Activated naive CD8-positive, alpha-beta T cell treated with anti-CD3 and anti-CD28 coated beads, Interleukin-2, amount 10 ng/mL, durations not matched to agents 7 days and 5 days (primary cell): ENCODE measurements at places on chromosomes 16 and 17. TPM values are rescaled to one million over a fixed set of nuclear protein-coding genes. Genes with fewer than 3 reads are reported as not detected.
A peak's percentile ranks its signal among the peaks of the same experiment; 100 is the strongest.

The TP53TG3 gene
- not detected for total RNA-seq

The TP53TG3B gene
- not detected for total RNA-seq

The PNMT gene
- not detected for total RNA-seq

The GPRC5C gene
- not detected for total RNA-seq

The CCL2 gene
- total RNA-seq: 9.4 TPM

The KRTAP2-3 gene
- total RNA-seq: not detected

The MYO15A gene
- total RNA-seq: 1.0 TPM

- H3K4me1 ChIP-seq: peaks cover 7% of the 10 kb centered on the region
- H3K4me3 ChIP-seq: no peak overlapping the region
- no peaks in the 10 kb centered on the region for H3K27me3 ChIP-seq
- peaks cover 4% of the 10 kb centered on the region for H3K36me3 ChIP-seq
- no peak overlapping the region for H3K27ac ChIP-seq
Observed at GRCh38 chr16:21727344-21727743, 63.6 kb downstream of the OTOA start.

DNA sequence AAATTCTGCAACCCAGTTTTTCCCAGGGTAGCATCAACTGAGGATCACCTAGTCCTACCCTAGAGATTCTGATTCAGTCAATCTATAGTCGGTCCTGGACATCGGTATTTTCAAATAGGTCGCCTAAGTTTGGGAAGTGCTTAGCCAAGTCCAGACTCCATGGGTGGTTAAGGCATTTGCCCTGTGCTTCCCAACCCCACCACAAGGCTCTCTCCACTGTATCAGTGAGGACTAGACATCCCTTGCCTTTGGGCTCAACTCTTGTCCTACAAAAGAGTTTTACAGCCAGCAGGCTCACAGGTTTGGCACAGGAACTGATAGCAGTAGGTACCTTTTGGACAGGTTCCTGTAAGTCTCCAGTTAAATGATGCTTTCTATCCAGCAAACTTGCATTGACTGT lies 13.8 kb downstream of the HYDIN start:
- no peak overlapping the region for H3K4me3 ChIP-seq
- H3K27me3 ChIP-seq: peaks cover 11% of the 10 kb centered on the region
- no peak for DNase-seq
- H3K36me3 ChIP-seq: no peaks in the 10 kb centered on the region
- H3K27ac ChIP-seq: no peak overlapping the region
- H3K4me1 ChIP-seq: no peaks in the 10 kb centered on the region

DNA sequence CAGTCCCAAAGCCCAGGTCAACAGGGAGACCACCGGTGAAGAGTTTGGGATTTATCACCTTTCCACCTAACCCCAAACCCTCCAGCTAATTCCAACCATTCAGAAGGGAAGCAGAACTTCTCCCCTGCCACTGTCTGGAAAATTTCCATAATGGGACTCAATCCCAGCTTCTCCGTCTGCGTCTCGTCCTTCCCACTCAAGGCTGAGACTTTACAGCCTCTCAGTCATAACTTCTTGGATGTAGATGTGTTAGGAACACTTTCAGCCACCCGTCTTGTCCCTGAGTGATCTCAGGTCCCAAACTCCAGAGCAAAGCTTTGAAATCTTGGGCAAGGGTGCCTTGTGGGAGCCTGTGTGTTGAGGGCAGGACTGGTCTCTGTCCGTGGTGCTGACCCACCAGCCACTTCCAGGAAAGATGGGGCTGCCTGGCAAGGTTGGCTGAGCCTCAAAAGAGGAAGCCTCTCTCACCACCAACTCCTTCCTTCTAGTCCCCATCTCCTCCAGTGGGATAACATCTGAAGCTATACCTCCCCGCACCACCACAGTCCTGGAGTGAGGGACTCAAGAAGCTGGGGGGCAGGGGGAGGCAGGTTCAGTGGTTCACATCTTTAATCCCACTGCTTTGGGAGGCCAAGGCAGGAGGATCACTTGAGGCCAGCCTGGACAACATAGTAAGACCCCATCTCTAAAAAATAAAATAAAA lies 9.3 kb downstream of the GAS2L2 start:
- H3K4me1 ChIP-seq: peaks cover 9% of the 10 kb centered on the region
- no peak overlapping the region for H3K27ac ChIP-seq
- no peaks in the 10 kb centered on the region for H3K36me3 ChIP-seq
- peaks cover 43% of the 10 kb centered on the region for H3K27me3 ChIP-seq
- H3K4me3 ChIP-seq: no peak overlapping the region
- DNase-seq: no peak

DNA sequence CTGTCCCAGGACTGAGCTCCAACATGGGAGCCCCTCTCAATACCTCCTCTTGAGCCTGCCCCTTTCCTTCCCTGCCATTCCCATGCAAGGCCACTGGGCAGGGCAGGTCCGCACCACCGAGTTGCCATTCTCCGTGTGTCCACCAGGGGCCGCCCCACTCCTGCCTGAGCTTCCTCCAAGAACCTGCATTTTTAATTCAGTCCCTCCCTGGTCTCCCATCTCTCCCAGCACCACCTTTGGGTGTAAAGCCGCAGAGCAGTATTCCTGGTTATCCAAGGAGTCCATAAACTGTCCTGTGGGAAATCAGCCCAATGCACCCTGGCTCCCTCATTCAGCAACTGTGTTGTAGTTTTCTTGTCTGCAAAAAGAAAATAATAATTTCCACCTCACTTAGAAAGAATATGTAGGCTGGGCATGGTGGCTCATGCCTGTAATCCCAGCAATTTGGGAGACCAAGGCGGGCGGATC lies 15.9 kb upstream of the ANKRD40CL start:
- H3K4me3 ChIP-seq: no peak overlapping the region
- H3K27ac ChIP-seq: no peak overlapping the region
- peak; percentile 84 for DNase-seq

GRCh38 chr16:66008136-66008535 lies 358.4 kb upstream of the CDH5 start:
- no peaks in the 10 kb centered on the region for H3K36me3 ChIP-seq
- H3K4me3 ChIP-seq: no peak overlapping the region
- H3K27ac ChIP-seq: no peak overlapping the region
- H3K27me3 ChIP-seq: no peaks in the 10 kb centered on the region
- no peaks in the 10 kb centered on the region for H3K4me1 ChIP-seq

GRCh38 chr17:45997624-45998023 lies 1.4 kb upstream of the STH start:
- H3K27ac ChIP-seq: no peak overlapping the region
- H3K4me1 ChIP-seq: no peaks in the 10 kb centered on the region

GRCh38 chr17:42855048-42855596 lies 4.1 kb downstream of the AOC3 start:
- no peaks in the 10 kb centered on the region for H3K4me1 ChIP-seq
- no peaks in the 10 kb centered on the region for H3K27me3 ChIP-seq
- no peaks in the 10 kb centered on the region for H3K36me3 ChIP-seq
- no peak overlapping the region for H3K4me3 ChIP-seq
- no peak for DNase-seq

- no peak overlapping the region for H3K4me3 ChIP-seq
- no peak for DNase-seq
- H3K27me3 ChIP-seq: no peaks in the 10 kb centered on the region
- peak overlapping the region; percentile 27 for H3K27ac ChIP-seq
Observed at GRCh38 chr17:83012200-83012785, 67.1 kb upstream of the METRNL start.

DNA sequence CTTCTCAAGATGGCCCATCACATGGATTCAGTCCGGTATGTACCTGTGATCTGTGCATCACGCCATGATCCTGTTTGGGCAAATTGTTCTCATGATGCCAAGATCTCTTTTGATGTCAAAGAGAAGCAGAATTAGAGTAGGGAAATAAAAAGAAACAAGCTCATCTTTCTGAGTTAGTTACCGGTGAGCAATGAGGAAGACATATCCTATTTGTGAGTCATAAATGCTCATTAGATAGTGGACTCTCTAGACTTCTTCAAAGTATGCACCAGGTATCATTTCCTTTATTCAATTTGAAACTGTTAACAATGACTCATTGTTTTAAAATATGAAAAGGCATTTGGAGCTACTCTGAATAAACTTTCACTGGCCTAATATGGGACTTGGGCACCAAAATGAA lies 8.0 kb upstream of the KRTAP4-12 start:
- H3K4me1 ChIP-seq: peaks cover 5% of the 10 kb centered on the region
- H3K4me3 ChIP-seq: no peak overlapping the region
- no peak overlapping the region for H3K27ac ChIP-seq
- no peaks in the 10 kb centered on the region for H3K36me3 ChIP-seq
- no peak for DNase-seq

DNA sequence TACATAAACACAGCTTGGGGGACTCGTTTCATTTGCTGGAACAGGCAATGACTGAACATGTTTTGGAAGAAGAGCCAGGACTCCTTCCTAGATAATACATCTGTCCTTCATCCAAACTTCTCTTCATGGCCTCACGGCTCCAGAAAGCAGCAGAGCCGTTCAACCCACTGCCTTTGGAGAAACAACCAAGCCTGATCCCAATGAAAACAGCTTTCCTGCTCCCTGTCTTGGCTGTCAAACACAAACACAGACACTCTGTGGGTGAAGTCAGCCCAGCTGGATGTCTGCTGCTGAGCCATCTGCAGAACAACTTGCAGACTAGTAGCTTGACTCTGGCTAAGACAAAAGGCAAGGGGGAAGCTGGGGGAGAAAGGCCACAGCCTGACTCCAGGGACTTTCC lies 345.1 kb upstream of the PSMD7 start:
- H3K27ac ChIP-seq: no peak overlapping the region
- H3K27me3 ChIP-seq: no peaks in the 10 kb centered on the region
- no peak for DNase-seq
- no peaks in the 10 kb centered on the region for H3K36me3 ChIP-seq

- peaks cover 43% of the 10 kb centered on the region for H3K4me1 ChIP-seq
- no peaks in the 10 kb centered on the region for H3K36me3 ChIP-seq
- no peaks in the 10 kb centered on the region for H3K27me3 ChIP-seq
- H3K4me3 ChIP-seq: peak overlapping the region; percentile 80
- no peak for DNase-seq
Observed at GRCh38 chr17:77326636-77327035, 185.9 kb downstream of the SEC14L1 start.

GRCh38 chr16:16071631-16072244 lies 122.3 kb downstream of the ABCC1 start:
- H3K4me1 ChIP-seq: peaks cover 16% of the 10 kb centered on the region
- peaks cover 10% of the 10 kb centered on the region for H3K36me3 ChIP-seq
- H3K27ac ChIP-seq: no peak overlapping the region
- no peak for DNase-seq

- no peak for DNase-seq
- peaks cover 21% of the 10 kb centered on the region for H3K4me1 ChIP-seq
- peak overlapping the region; percentile 63 for H3K27ac ChIP-seq
- H3K36me3 ChIP-seq: peaks cover 31% of the 10 kb centered on the region
- peak overlapping the region; percentile 24 for H3K4me3 ChIP-seq
Observed at GRCh38 chr16:68319185-68319908, 8.5 kb downstream of the PRMT7 start.

DNA sequence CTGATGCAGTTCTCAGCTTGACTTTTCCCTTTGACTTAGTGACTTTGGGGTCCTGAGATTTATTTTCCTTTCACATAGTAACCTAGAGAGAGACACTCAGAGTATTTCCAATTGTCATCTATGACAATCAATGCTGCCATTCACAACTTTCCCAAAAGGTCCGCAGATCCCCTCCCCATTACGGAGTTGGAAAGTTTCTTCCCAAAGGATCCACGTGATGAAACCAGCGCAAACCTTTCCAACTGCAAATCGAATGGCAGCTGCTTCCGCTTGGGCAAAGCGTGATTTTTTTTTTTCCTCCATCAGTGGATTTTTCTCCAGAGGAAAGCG lies 538 bp upstream of the FCSK start:
- no peaks in the 10 kb centered on the region for H3K36me3 ChIP-seq
- DNase-seq: no peak
- H3K4me1 ChIP-seq: peaks cover 17% of the 10 kb centered on the region
- H3K27me3 ChIP-seq: no peaks in the 10 kb centered on the region

GRCh38 chr16:75138636-75139035 lies 9.7 kb upstream of the ZFP1 start:
- H3K27ac ChIP-seq: peak overlapping the region; percentile 30
- DNase-seq: no peak
- H3K36me3 ChIP-seq: no peaks in the 10 kb centered on the region
- H3K4me1 ChIP-seq: peaks cover 5% of the 10 kb centered on the region
- H3K27me3 ChIP-seq: no peaks in the 10 kb centered on the region

- H3K4me1 ChIP-seq: no peaks in the 10 kb centered on the region
- no peaks in the 10 kb centered on the region for H3K27me3 ChIP-seq
- no peak for DNase-seq
- H3K36me3 ChIP-seq: no peaks in the 10 kb centered on the region
- H3K4me3 ChIP-seq: no peak overlapping the region
Observed at GRCh38 chr16:73796241-73796640, 500.4 kb upstream of the PSMD7 start.

GRCh38 chr17:34133350-34133749 lies 121.7 kb upstream of the CCL2 start:
- DNase-seq: no peak
- H3K4me1 ChIP-seq: no peaks in the 10 kb centered on the region
- H3K36me3 ChIP-seq: no peaks in the 10 kb centered on the region
- no peak overlapping the region for H3K27ac ChIP-seq
- peaks cover 6% of the 10 kb centered on the region for H3K27me3 ChIP-seq

DNA sequence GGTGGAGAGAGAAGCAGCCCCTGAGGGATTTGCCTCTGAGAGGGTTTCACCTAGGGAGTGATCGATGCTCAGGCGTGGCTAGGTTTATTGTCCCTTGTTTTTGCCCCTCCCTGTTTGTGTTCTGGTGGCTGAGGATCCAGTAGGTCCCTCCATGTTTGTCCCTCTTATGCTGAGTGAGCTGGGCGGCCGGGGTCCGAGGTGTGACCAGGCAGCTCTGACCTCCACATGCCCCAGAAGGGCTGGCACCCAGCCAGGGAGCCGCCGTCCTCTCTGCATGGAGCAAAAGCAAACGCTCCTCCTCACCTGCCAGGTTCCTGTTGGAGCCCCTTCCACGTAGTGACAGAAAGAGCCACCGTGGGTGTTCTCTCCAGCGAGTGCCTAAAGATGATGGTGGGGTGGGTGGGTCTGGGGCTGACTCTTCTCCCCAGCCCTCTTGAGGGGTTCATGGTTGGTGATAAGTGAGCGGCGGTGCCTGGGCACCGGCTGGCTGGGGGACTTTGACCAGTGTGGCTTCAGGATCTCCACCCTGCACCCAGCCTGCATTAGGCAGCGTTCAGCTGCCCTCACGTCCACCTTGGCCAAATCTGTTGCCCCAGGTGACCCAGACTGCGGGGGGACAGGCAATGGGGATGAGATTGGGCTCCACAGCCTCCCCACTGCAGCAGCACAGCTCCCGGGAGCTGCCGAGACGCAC lies 14.1 kb upstream of the NUDT16L1 start:
- no peak overlapping the region for H3K4me3 ChIP-seq
- H3K27ac ChIP-seq: peak overlapping the region; percentile 80
- H3K27me3 ChIP-seq: no peaks in the 10 kb centered on the region
- H3K4me1 ChIP-seq: peaks cover 34% of the 10 kb centered on the region

- H3K27me3 ChIP-seq: no peaks in the 10 kb centered on the region
- no peak overlapping the region for H3K27ac ChIP-seq
- H3K36me3 ChIP-seq: peaks cover 72% of the 10 kb centered on the region
Observed at GRCh38 chr16:3317315-3317999, 12.2 kb downstream of the ZNF75A start.

GRCh38 chr17:19513897-19514488 lies 19.7 kb upstream of the SLC47A1 start:
- H3K4me3 ChIP-seq: no peak overlapping the region
- H3K4me1 ChIP-seq: no peaks in the 10 kb centered on the region
- H3K27me3 ChIP-seq: peaks cover 9% of the 10 kb centered on the region
- peak; percentile 67 for DNase-seq
